GM23248 (cell line): ENCODE measurements at places on chromosomes 16 and 17. TPM values are rescaled to one million over a fixed set of nuclear protein-coding genes. Genes with fewer than 3 reads are reported as not detected.

SPNS3 gene
- not detected in 2 replicates for polyA plus RNA-seq

DNA sequence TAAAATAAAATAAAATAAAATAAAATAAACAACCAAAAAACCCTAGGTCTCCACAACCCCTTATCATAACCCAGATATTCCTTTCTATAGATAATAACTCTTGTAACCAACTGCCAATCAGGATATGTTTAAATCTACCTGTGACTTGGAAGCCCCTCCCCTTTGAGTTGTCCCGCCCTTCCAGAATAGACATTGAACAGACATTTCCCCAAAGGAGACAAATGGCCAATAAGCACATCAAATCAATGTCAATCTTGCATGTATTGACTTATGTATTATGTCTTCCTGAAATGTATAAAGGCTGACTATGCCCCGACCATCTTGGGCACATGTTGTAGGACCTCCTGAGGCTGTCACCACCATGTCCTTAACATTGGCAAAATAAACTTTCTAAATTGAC is 1.5 kb upstream of the MAPK7 start:
- DNase-seq, result no peak

DNA sequence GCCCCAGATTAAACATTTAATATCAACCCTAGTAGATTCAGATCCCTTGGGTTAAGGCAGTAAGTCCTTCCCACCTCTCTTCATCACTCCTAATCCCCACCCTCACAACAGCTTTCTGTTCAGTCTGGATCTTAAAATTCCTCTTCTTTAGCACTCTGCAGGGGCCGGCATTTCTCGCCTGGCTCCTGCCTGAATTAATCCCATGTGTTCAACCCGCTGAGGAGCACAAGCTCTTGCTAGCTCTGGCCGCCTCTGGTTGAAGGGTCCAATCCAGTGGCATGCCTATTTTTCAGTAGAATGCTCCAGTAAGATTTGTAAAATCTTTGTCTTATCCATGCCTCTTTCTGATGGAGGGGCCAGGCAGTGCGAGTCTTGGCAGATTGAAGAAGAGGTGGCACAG is 59.2 kb downstream of the CYB5B start:
- DNase-seq, result no peak

DNA sequence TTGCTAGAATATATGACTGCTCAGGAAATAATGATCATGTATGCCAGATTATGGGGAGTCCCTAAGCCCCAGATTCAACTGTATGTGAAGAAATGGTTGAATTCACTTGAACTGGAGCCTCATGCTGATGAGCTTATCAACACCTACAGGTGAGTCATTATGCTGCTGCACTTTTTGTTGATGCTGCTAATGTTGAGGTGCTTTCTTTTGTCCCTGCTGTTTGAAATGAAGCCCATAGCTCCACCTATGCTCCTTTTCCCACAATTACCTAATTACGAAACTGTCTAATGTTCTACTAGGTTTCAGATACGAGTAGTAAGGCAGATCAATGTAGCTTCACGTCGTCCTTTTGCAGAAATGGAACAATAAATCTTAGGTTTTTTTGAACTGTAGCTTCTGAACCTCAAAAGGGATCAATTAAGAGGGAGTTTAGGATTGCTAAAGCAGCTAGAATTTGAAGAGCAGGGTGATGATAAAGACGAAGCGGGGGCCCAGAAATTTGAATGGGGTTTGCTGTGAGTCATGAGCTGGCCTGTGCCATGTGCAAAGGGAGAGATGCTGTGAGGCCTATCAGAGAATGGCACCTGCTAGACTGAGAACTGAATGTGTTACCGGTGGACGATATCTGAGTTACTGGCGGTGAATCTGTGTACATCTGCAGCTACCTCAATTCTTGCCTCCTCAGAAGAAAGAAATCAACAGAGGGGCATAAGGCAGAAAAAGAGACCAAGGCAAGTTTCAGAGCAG is 6.1 kb upstream of the UQCRC2 start:
- DNase-seq, result no peak

- peak; percentile 95 for DNase-seq
These were observed 218.5 kb upstream of the CIBAR2 start for GRCh38 chr16:85330694-85331188.

JUP gene
- polyA plus RNA-seq, result 2.3 and 3.1 TPM in 2 replicates

- DNase-seq, result no peak
These were observed 21.0 kb downstream of the KSR1 start for GRCh38 chr17:27477050-27477888.

- DNase-seq, result no peak
These were observed 37.3 kb downstream of the PIEZO1 start for GRCh38 chr16:88747588-88748301.

NUTF2 gene
- polyA plus RNA-seq, result 268 and 280 TPM in 2 replicates

DNA sequence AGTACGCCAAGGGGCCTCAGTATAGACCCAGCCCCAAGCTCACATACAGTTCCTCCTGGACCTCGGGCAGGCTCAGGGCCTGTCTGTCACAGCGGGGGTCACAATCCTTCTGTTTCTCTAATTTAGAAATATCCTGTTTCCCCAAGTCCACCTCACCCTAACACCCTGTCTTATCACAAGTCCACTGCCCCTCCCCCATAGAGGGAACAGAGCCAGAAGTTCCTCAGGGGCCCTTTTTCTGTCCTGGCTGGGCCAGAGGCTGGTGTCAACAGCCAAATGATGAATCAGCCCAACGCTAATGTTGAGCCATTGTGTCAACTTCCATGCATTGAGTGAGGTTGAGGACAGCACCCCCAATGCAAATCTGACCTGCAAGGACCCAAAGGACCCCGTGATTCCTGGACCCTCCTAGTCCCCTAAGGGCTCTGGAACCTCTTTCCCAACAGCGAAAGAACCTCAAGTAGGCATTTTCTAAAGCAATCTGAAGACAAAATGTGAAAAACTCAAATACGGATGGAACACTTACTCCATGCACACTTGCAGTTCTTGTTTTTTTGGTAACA is 58.6 kb downstream of the PECAM1 start:
- DNase-seq, result peak; percentile 43

OR3A3 gene
- polyA plus RNA-seq, result not detected in 2 replicates

GRCh38 chr16:168424-168823 is 2.6 kb downstream of the HBM start:
- DNase-seq, result no peak

- no peak for DNase-seq
These were observed 196.6 kb downstream of the SNX29 start for GRCh38 chr16:12173121-12173520.

- peak; percentile 30 for DNase-seq
These were observed 64.4 kb downstream of the ABCC6 start for GRCh38 chr16:16158741-16159374.

DNA sequence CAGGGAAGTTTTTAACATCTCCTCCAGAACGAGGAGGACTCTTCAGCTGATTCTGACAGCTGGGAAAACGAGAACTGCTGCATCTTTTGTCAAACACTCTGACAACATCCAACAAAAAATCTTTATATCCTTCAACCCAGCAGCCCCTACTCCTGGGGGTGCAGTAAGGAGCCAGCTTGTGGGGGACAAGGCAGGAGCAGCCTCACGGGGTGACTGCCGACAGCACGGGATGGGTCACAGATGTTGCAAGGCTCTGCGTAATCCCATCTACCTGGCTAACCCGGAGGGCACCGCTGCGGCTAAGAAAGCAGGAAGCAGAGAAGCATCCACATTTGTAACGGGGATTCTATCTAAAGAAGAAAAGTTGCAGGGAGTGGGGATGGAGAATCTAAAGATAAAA is 28.6 kb downstream of the WDR45B start:
- no peak for DNase-seq

SLC5A10 gene
- polyA plus RNA-seq, result 0.10 TPM in 1 of 2 replicates, not detected in the other

OGFOD1 gene
- polyA plus RNA-seq, result 97.6 and 101 TPM in 2 replicates

- DNase-seq, result peak; percentile 73
These were observed 820 bp downstream of the TLCD1 start for GRCh38 chr17:28725166-28725659.

DNA sequence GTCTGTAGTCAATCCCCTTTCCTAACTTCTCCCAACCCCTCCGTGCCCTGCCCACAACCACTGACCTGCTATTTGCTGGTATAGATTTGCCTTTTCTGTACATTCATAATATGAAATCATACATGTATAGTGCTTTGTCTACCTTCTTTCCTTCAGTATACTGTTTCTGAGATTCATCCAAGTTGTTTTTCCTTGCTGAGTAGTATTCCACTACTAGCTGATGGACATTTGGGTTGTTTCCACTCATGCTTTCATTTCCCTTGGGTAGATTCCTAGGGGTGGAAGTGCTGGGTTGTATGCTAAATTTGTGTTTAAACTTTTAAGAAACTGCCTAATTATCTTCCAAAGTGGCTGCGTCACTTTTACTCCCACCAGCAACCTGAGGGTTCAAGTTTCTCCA is 27.7 kb downstream of the CSNK2A2 start:
- DNase-seq, result no peak

CSF3 gene
- 0.13 TPM in 1 of 2 replicates, not detected in the other for polyA plus RNA-seq

- DNase-seq, result no peak
These were observed 320.0 kb upstream of the PSMD7 start for GRCh38 chr16:73976644-73977043.

DNA sequence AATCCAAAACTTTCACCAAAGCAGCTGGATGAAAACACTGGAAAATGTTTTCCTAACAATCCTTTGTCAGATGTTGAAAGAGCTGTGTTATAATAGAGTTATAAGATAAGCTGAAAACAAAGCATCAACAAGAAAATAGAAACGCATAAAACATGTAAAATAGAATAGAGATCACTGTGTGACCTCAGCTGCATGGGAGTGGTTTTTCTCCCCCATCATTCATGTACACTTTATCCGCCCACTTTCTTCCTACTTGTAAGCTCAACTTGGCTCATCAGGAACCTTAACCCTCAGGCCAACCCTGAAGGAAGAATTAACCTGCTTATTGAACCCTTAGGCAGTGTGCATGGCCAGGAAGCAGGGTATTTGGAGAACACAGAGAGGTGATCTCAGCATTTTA is 238.5 kb upstream of the PMFBP1 start:
- DNase-seq, result peak; percentile 6

DNA sequence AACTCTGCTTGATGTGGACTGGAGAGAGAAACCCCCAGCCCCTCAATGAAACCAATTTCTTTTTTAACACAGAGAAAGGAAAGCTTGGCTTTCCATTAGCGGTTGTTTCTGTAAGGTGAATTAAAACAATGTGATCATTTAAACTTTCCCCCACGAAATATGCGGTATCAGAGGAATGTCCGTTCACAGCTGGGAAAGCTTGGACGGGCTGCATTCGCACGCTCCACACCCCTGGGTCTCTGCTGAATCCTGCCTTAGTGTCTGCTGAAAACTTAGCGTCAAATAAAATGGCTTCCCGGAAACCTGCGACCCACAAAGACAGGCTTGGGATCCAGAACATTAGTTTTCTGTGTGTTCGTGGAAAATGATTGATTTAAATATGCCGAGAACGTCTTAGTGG is 71.7 kb downstream of the C16orf95 start:
- no peak for DNase-seq

- peak; percentile 53 for DNase-seq
These were observed 334.3 kb upstream of the TBX2 start for GRCh38 chr17:61065263-61065773.

CHP2 gene
- not detected in 2 replicates for polyA plus RNA-seq

GRCh38 chr17:10295728-10296343 is 77.0 kb downstream of the MYH13 start:
- DNase-seq, result peak; percentile 83

- peak; percentile 20 for DNase-seq
These were observed 27.2 kb upstream of the MEAK7 start for GRCh38 chr16:84531671-84532111.

DNA sequence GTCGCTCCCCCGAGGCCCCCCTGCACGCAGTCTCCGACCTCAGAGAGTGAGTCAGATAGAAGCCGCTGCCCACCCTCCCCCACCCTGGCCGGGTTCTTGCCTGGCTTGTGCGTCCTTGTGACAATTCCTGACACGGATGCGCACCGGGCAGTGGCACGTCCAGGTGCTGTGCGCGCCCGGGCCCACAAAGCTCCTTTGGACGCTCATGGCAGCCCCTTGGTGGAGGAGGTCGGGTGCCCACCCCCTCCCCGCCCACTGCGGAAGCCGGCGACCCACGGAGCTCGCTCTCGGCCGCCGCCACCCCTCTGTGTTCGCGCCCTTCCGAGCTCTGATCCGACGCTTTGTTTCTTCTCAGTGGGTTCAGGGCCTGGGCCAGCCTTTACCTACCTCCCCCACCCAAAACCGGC is 662 bp upstream of the TUBB3 start:
- peak; percentile 96 for DNase-seq

GRCh38 chr17:46010597-46011186 is 11.6 kb downstream of the STH start:
- peak; percentile 13 for DNase-seq

- peak; percentile 91 for DNase-seq
These were observed 19.8 kb upstream of the TANGO6 start for GRCh38 chr16:68823401-68824135.

KCNJ12 gene
- 0.29 and 0.33 TPM in 2 replicates for polyA plus RNA-seq

ALOX12B gene
- polyA plus RNA-seq, result not detected in 2 replicates

NOG gene
- 3.6 and 4.4 TPM in 2 replicates for polyA plus RNA-seq

DNA sequence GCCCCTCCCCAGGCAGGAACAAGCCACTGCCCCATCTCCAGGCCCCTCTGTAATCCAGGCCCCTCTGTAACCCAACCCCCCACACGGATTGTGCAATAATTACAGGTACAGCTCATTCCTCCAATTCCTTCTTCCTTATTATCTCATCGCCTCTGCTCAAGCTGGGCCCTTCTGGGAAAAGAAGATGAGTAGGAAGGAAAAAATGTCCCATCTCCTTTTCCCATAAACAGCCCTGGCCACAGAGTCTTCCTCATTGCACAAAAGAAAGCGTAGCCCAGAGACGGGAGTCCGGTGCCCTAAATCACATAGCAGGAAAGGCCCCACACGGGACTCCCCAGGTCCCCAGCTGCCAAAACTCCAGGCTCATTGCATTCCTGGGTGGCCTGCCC is 3.6 kb upstream of the LITAFD start:
- DNase-seq, result peak; percentile 90

GRCh38 chr16:84228256-84228838 is 11.5 kb downstream of the KCNG4 start:
- peak; percentile 98 for DNase-seq

ENPP7 gene
- not detected in 2 replicates for polyA plus RNA-seq

DNA sequence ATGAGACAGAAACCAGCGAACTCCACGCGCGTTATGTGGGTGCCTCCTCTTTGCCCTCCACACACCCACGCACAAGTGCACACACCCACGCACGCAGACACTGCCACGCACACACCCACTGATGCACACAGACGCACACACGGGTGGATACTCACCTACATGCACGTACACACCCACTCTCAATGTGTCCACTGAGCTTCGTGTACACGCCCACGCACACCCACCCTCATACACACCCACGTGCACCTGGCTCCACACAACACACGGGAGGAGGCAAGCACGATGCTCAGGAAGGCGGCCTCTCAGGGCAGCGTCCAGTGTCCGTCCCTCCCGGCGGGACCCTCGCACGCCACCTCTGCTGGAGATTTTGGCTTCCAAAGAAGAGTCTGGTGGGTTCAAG is 4.2 kb downstream of the RFNG start:
- no peak for DNase-seq
